MV-4-11 (cell line): ENCODE measurements at places on chromosomes 13 and 19.

DNA sequence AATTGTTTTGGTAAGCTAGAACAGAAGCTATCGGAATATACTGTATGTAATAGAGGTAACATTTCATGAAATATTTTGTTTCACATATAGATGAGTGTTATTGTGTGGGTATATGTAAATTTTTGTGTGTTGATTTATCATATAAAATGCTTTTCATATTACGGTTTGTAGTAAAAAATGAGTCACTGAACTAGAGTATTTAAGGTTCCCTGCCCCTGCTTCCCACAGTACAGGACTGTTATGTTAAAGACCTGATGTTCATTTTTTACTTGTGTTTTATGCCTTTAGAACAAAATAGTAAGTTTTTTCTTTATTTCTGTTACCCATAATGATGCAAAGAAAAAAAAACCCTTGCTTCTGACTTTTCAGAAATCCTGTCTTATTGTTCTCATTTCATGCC, 243.4 kb downstream of the ENOX1 start:
- DNase-seq = no peak

DNA sequence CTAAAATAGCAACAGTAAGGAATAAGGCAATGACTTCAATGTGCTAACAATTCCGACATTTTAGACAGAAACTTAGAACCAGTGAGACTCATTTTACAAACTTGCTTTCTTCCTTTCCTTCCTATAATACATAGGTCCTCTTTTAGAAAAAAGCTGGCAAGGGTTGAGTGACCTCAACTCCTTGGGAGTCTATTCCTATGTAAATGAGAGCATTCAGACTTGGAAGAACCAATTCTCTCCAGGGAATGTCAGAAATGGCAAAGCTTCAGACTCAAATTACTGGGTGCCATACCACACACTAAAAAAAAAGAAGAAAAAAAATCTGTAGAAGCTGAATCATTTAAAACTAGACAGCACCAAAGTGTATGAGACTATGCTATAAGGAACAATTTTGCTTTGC, 1328.2 kb downstream of the OLFM4 start:
- DNase-seq = no peak

DNA sequence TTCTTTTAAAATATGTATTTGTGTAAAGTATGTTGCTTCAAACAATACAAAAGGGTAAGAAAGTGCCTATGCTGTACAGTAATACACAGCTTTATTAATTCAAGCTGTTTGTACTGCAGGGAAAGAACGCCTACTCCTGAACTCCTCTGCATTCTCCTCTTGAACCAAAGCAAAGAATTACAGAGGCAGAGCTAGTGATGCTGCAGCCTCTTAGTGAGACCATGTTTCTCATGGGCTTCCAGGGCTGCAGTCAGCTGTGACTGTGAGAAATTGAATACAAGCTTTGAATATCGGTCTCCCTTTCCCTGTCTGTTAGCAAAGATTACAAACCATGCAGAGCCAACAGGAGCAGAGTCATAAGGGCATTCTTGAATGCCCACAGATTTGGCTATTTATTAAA, 248.5 kb downstream of the SLITRK1 start:
- DNase-seq = no peak

DNA sequence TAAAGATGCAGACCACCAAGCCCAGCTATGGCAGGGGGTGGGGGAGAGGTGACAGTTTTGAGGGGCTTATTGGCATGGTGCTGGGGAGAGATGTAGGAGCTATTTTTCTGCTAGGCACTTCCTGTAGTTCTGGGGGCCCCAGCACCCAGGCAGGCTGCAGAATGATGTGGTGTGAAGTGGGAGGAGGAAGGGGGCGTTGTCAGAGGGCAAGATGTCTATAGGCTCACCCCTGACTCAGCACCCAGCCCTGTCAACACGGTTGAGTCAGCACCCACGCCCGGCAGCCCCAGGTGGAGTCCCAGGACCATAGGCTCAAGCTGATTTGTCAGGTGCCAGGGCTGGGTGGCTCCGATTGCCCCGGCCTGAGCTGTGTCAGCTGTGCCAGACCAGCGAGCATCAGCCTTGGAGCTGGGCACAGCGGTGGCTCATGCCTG, 5.8 kb downstream of the KLF2 start:
- peak; percentile 70 for DNase-seq

DNA sequence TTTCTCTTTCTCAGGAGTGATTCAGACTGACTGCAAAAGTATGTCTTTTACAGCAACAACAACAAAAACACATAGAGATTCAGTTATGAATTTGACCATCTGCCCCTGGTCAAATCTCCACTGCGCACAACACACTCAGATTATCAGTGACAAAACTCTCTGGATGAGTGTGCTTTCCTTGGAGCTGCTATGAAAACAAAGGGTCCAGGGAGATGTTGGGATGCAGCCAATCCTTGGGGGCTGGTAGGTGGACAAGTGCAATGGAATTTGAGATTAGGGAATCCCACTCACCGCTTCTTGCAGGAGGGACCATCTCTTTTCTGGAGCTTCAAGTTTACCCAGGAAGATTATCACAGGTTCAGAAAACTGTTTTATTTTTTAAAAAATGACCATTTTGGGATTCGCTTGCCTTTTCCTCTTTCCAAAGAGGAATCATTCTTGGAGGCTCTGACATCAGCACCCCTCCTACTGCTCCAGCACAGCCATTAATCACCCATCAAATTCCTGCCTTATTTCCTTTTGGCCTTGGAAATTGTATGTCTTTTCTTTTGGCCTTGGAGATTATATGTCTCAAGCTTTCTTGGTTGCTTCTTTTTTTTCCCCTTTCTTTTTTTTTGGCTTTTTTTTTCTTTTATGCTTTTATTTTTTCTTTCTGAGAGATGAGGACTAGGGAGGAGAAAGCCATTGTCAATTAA, 311.8 kb downstream of the TSHZ3 start:
- no peak for DNase-seq

DNA sequence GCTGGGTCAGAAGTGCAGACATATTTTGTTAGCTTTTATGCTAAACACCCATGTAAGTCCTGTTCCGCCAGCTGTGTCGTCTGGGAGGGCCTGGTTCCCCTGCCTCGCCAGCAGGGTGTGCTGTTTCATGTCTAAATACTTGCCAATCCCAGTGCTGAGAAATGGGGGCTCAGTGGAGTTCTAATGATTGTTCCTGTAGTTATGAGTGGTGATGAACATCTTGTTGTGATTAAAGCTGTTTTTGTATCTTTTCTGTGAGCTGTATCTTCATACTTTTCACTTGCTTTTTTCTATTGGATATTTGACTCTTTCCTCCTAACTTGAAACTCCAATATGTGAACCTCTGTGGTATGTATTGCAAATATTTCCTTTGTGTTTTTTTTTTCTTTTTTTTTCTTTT, 32.7 kb downstream of the KDM4B start:
- peak; percentile 58 for DNase-seq

- DNase-seq = no peak
Observed at GRCh38 chr13:42699912-42700311, 81.5 kb upstream of the FAM216B start.

GRCh38 chr19:52397310-52398080, at the start of gene ZNF528:
Gene ZNF528 (plus strand): TSS chr19:52397849. CDS start chr19:52402014, 4,165 bp downstream.
- DNase-seq = peak; percentile 96

- DNase-seq = no peak
Observed at GRCh38 chr13:35744566-35745178, 268.2 kb upstream of the MAB21L1 start.

GRCh38 chr19:53906211-53907192, 2.6 kb upstream of the CACNG7 start:
- no peak for DNase-seq

DNA sequence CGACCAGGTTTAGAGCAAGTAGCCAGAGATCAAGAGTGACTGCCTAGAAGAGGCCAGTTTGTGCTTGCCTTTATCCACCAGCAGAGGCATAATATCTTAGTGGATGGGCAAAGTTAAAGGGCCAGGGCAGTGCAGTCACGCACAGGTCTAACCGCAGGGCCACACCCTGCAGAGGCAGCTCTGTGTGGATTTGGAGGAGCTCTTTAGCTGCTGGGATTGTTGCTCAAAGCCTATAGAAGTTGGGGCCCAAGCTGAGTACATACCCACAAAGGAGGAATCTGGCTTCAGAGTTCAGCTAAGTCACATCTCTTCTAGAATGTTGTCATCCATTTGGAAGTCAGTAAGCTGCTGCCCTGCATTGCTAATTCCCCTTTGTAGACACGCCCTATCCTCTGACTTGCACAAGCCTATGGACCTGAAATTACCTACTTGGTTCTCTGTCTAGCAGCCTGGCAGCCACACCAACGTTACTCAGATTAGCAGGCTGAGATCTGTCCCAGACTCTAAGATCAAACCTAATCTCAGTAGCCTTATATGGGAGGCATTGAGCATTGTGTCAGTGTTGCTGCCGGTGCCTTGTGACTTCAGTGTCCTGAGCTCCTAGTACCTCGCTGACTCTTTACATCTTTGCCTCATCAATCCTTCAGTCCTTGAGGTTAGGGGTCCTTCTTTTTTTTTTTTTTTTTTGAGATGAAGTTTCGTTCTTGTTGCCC, 102.9 kb upstream of the STARD13 start:
- DNase-seq = peak; percentile 46

DNA sequence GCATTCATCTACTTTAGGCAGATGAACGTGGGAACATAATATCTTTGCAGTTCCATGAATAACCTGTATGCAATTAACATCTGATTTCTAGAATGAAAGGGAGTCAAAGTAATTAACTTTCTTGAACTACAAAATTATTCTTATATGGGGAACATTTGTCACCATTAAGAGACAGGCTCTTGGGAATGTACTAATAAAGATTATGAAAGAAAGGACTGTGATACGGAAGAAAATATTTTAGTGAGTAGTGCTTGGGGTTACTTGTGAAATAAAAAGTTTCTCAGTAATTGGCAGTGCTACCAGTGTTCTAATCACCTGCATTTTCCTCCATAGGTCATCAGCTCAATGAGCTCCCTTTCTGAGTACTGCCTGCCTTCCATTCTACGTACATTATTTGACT, 85.4 kb downstream of the FRY start:
- DNase-seq = no peak

GRCh38 chr13:46401432-46401831, 14.4 kb upstream of the RUBCNL start:
- DNase-seq = no peak

GRCh38 chr19:48190288-48190884, 19.9 kb downstream of the ZSWIM9 start:
- no peak for DNase-seq

DNA sequence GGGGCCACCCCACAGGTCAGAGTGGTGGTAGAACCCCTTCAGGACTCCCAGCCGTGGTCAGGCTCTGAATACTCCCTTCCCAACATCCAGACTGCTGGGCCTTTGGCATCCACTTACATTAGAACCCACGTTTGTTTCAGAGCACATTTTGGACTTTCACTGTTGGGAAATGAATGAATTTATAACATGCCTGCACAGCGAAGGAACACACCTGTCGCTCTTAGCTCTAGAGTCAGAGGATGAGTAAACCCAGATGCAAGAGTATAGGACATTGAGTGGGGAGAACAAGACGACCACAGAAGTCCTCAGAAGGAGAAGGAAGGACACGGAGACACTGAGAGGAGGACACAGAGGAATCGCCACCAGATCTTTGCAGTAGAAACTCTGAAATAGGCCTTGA, 30.9 kb downstream of the SHISA2 start:
- no peak for DNase-seq

GRCh38 chr19:9528757-9529336, 9.6 kb downstream of the ZNF426 start:
- peak; percentile 45 for DNase-seq

DNA sequence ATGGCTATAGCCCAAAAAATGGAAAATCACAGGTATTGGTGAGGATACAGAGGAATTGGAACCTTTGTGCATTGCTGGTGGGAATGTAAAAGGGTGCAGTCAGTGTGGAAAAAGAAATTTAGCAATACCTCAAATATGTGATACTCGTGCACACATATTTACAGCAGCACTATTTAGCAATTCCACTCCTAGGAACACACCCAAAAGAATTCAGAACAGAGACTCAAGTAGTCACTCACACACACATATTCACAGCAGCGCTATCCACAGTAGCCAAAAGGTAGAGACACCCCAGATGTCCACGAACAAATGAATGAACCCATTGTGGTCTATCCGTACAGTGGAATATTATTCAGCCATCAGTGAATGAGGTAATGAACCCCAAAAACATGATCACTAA, 114.0 kb downstream of the COL4A2 start:
- DNase-seq = no peak

GRCh38 chr13:105598529-105598928, 936.9 kb downstream of the EFNB2 start:
- DNase-seq = peak; percentile 33

DNA sequence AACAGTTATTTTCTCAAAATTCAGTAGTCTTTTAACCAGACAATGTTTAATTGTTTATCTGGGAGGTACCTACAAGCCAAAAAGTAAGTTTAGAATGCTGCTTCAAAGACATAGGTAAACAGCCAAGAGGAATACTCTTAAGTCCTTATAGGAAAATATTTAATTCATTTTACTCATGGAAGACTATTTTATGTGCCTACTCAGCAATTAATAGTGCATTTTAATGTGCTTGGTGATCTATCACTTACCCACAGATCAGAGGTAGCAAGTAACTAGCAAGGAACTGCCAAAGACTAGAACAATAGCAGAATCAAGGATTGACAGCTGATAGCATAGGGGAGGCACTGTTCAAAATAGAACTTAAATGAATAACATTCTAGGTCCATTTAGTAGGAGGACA, 60.4 kb downstream of the DNAJC15 start:
- no peak for DNase-seq

DNA sequence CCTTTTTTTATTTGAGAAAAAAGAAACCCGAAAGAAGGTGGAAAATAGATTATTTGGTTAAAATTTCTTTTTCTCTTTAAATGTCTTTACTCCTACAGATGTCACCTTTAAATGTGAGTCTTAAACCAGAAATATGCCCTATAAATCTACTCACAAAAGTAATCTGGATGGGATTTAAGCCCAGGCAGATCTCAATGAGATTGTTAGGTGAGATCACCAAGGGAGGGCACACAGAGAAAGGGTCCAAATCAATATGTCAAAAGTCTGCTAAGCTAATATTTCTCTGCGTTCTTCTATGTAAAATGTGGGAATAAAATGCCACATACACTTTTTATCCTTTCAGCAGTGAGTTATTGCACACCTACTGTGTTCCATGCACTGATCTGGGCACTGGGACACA, 32.9 kb downstream of the WASF3 start:
- no peak for DNase-seq

- peak; percentile 50 for DNase-seq
Observed at GRCh38 chr19:661427-662196, 1.4 kb downstream of the RNF126 start.

DNA sequence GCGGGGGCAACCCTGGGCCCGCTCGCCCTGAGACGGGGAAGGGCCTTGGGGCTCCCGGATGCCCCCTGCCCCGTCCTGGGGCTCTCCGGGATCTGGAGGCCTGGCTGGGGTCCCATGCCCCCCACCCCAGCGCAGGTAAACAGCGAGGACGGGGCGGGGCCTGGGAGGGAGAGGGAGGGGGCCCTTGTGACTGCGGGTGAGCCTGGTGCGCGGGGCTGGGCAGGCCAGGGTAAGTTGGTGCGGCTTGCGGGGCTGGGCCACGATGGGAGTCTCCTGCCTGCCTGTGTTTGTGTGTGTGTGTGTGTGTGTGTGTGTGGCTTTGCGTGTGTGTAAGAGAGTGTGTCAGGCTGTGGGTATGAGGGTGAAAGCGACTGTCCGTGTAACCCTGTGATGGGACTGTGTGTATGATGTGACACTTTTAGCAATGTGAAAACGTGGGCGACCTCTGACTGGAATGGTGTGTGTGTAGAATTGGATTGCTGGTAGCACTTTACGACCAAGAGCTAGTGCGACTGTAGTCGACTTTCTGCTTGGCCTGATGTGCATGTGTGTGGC, 426 bp downstream of the KLC3 start:
- DNase-seq = no peak

- no peak for DNase-seq
Observed at GRCh38 chr13:50310734-50311133, 295.5 kb downstream of the KCNRG start.

GRCh38 chr19:47447470-47448359, 24.0 kb downstream of the SLC8A2 start:
- DNase-seq = peak; percentile 22
